ENCODE measurements at places on chromosomes 12 and 14. TPM values are rescaled to one million over a fixed set of nuclear protein-coding genes. Genes with fewer than 3 reads are reported as not detected.
A peak's percentile ranks its signal among the peaks of the same experiment; 100 is the strongest.

Gene CIDEB
- total RNA-seq, result 0.34 TPM

Gene GPR84
- total RNA-seq, result not detected

Gene SOX5
- total RNA-seq, result 2.4 TPM

Gene NEUROD4
- not detected for total RNA-seq

Gene TMEM116
- total RNA-seq, result 10.6 TPM

Gene SLCO1B1
- not detected for total RNA-seq

Gene CCDC197
- not detected for total RNA-seq

Gene PRH2
- 1.0 TPM for total RNA-seq

Gene RERG
- total RNA-seq, result 3.0 TPM

Gene TIMELESS
- 25.3 TPM for total RNA-seq

Gene CPNE6
- total RNA-seq, result not detected

DNA sequence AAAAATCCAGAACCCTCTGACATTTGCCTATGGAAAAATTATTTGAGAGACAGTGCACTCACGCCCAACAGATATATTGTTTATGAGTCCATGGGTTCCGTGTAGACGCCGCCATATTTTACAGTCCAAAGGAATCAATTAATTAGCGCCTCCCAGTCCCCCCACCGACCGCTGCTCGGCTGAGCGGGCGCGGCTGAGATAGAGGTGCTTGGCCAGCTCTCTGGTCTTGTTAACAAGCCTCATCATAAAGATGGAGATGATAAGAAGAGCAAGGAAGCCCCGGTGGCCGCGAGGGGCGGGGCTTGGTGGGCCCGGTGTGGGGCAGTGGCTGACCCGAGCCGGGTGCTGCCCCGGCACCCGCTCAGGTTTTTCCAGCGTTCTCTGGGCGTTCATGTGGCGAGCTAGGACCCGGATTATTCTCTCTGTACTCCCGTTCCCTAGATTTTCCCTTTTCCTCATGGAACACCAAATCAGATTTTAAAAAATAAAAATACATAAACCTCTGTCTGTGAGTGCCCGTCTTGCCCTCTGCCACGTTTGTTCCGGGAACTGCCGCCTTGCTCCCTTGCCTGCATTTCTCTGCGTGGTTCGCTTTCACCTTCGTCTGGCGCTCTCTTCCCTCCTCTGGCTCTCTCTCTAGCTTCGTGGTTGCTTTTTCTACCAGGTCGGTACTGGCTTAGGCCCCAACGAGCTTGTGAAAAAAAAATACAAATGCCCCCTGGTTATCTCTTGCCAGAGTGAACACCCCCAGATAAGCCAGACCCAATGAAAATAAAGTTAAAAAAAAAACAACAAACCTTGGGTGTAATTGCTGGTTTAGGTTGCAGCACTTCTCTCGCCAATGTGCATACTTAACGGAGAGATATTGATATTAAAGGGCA lies 9.0 kb downstream of the HOXC12 start:
- no peak for DNase-seq

DNA sequence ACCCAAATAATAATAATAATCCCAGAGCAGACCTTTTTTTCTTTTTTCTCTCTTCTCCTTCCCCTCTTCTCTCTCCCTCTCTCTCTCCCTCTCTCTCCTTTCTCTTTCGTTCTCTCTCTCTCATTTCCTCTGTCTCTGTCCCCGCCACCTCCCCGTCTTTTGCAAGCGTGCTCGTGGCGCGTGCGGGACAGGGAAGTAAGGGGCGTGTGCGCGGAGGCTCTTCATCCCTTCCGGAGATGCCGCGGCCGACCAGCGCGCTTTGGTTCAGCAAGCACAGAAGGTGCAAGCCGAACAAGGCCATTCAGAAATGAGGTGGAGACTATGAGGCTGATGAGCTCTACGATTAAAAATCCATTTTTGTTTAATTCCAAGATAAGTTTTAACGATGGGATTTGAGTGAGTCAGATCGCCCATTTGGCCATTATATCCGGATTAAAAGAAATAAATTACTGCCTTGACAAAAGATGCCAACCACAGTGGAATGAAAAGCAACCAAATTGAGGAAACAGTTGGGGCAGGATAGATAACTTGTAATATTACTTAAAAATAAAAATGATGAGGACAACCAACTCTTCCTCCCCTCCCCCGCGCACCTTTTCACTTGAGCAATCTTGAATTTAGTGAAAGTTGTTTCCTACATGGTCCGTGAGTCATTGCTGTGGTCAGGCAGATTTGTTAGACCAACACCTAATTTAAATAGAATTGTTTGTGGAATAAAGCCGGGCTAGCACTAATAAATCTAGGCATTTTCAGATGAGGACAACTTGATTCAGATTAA lies 1.2 kb upstream of the AMIGO2 start:
- peak; percentile 70 for DNase-seq

GRCh38 chr12:22576473-22576872 lies 32.1 kb upstream of the C2CD5 start:
- DNase-seq, result no peak

DNA sequence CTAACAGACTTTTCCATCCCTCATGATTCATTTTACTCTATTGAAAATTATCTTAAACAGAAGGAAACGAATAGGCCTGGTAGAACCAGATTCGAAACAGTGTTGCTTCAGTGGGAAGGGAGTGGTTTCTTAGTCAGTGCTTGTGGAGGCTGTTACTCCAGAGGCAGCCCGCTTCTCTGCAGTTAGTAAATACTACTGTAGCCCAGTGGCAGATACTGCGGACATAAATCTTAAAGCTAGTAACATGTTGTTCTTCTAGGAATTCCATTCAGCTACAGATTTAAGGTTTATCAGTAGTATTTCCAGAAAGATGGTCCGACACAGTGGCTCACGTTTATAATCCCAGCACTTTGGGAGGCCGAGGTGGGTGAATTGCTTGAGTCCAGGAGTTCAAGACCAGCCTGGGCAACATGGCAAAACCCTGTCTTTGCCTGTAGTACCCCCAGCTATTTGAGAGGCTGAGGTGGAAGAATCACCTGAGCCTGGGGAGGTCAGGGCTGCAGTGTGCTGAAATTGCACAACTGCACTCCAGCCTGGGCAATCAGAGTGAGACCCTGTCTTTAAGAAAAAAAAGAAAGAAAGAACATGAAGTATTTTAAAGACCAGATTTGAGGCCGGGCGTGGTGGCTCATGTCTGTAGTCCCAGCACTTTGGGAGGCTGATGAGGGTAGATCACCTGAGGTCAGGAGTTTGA lies 45.9 kb downstream of the DIP2B start:
- DNase-seq, result no peak

- no peak for DNase-seq
Measured at GRCh38 chr12:86122846-86123468, 133.2 kb downstream of the MGAT4C start.

DNA sequence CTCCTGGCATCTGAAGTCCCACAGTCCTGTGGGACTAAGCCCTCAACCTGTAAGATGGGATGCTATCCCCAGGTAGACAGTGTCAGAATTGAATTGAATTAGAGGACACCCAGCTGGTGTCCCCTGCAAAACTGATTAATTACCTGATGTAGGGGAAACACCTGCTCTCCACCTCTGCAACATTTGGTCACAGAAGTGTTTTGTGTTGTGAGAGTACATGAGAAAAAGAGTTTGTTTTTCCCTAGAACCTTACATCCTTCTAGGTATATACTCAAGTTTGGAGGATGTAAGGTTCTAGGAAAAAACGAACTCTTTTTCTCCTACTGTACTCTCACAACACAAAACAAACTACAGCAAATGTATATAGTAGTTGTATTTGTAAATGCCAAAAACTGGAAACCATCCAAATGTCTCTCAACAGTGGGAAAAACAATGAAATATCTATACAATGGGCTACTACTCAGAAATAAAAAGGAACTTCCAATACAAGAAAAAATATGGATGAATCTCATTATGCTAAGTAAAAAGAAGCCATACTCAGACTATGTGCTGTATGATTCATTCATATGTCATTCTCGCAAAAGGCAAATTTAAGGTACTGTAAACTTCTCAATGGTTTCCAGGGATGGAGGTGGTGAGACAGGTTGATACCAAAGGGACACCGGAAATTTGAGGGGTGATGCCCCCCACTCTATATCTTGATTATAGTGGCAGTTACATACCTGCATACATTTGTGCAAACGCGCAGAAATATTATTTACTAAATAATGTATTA lies 160.7 kb downstream of the MED13L start:
- no peak for DNase-seq

GRCh38 chr14:53412819-53413675 lies 259.9 kb upstream of the DDHD1 start:
- no peak for DNase-seq

- no peak for DNase-seq
Measured at GRCh38 chr14:104081951-104082464, 3.5 kb upstream of the ASPG start.

- DNase-seq, result no peak
Measured at GRCh38 chr12:69828897-69829296, 3.9 kb downstream of the MYRFL start.

DNA sequence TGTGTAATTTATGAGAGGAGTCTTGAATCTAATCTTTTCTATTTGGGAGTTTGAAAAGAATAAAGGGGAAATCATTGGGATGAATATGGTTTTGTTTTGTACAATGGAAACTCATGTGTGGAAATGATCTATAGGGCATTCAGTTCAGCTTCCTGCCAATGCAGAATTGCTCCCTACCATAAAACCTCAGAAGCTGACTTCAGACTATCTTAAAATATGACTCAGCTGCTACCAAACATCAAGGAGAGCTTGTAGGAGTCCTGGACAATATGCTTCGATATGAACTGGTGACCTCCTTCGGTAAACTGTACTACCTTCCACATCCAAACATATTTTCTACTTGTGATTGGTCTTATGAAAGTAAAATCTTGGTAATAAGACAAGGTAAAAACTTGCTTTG lies 160.6 kb downstream of the CAPZA3 start:
- DNase-seq, result no peak

- DNase-seq, result peak; percentile 63
Measured at GRCh38 chr12:1972260-1972659, 32.0 kb downstream of the DCP1B start.

DNA sequence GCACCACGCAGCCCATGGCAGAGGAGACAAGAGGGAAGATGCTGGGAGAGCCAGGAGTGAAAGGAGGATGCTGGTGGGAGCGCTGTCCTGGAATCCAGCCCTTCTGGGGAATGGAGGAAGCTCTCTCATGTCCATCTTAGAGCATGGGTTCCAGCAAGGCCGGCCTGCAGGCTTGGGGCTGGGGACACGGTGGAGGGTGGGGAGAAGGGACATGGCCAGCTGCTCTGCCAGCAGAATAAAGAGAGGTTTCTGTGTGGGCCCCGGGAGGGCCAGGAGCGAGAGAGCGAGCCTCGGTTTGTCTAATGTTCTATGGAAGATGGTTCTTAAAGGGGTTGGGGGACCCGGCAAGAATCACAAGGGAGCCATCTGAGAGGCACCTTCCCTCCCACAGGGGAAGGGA lies 60.2 kb downstream of the RIMBP2 start:
- no peak for DNase-seq

DNA sequence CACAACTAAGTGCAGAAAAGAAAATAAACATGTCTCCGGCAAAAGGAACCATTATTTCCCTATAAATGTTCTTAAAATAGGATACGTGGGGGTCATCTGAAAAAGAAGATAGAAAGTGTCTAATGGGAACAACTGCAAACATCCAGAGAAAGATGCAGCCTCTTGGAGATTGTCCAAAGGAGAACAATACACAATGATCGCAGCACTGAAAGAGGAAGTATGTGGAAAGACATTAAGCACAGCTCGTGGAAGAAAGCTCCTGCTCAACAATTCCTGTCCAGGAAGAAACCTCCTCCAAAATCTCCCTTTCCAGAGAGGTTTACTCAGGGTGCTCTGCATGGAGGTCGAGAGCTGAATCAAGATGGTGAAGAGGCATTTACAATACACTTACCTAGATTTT lies 2.5 kb upstream of the LALBA start:
- no peak for DNase-seq

DNA sequence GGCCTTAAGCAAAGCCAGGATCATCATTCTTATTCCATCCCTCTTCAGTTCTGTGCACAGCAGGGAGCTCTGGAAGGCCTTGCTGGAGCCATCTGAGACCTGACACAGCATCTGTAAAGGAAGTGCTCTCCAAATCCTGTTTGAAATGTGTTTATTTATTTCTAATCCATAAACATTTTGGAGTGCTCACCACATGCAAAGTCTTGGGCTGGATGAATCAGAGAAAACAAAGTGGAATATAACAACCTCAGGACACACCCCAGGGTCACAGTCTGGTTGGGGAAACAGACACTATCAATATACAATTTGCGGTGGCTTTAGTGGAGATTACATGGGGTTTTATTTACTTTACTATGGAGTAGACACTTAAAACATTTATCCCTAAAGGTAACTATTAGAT lies 54.3 kb downstream of the BMP4 start:
- DNase-seq, result no peak

- peak; percentile 22 for DNase-seq
Measured at GRCh38 chr12:49674318-49674981, 32.8 kb downstream of the FMNL3 start.

GRCh38 chr12:70985850-70986249 lies 65.3 kb upstream of the PTPRR start:
- DNase-seq, result peak; percentile 70

- no peak for DNase-seq
Measured at GRCh38 chr12:127273626-127274025, 993.3 kb upstream of the TMEM132C start.

- DNase-seq, result no peak
Measured at GRCh38 chr14:105153739-105154475, 14.7 kb downstream of the JAG2 start.

GRCh38 chr12:69284131-69284530 lies 44.8 kb downstream of the CPSF6 start:
- peak; percentile 84 for DNase-seq

DNA sequence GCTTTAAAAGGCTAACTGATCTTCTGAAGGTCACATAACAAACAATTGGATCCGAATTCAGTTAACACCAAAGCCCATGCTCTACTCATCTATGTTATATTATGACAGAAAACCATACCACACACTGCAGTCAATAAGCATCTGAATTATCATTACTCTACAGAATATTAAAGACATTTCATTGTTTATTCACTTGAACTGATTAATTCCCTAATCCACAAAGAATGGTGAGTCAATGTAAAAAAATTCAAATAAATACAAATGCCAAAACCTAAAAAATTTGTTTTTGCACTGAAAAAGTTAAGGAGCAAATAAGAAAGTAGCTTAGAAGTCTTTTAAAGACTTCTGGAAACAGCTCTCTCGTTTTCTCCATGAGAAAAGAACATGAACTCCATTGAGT lies 13.7 kb downstream of the NID2 start:
- DNase-seq, result no peak
